Astrocyte of the cerebellum (primary cell): ENCODE measurements at places on chromosomes 2 and 18.

DNA sequence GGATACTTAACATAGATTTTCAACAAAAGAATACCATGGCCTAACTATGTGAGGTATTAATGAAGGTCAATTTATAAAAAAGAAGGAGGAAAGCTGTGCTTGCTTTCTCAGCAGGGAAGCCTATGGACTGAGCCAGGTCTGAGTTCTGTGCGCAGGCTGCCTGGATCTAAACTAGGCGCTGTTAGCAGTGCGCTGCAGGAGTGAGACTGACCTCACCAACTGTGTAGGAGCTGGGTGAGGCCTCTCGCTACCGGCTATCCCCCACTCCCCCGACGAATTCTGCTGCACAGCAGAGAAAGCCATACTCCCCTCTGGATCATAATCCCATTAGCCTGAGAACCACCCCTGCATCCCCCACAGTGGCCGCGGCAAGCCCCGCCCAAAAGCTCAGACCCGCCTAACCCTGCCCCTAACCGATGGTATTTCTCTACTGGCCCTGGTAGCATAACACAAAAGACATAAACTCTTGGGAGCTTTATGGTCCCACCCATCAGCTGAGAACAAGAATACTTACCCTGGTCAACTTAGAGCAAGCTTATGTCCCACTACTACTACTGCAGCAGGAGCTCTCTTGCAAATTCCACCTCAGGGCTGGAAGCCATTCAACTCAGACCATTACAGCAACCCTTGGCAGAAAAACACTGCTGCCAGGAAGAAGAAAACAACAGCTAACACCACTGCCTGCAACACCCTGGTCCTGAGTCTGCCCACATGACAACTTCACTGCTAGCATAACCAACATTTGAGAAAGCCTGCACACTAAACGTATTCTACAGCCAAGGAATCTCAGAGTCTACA, 28.0 kb downstream of the SULT1C2 start:
- DNase-seq, result no peak

- DNase-seq, result no peak
Observed at GRCh38 chr2:94956797-94957391, 68.6 kb upstream of the MAL start.

DNA sequence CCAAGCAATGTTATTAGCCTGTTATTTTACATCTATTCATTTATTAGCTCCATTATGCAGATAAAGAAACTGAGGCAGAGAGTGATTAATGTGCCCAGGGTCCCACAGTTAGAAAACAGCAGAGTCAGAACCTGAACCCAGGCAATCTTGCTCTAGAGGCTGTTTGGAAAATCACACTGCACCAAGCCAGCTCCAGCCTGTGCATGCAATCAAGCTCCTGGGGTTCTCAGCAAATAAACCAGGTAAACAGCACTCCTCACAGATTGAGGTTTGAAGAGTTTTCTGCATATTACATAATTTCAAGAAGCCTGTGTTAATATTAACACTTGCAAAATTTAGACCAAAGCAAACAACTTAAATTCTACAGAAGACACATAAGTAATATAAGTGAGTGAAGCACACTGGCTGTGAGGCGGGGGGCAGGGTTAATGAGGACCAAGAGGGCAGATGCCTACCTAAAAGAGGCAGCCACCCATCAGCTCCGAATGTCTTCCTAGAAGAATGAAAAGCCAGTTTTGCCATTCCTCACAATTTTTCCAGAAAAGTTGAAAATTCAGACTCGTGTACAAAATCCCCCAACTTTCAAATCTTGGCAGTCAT, 35.4 kb downstream of the CACNB4 start:
- DNase-seq, result no peak

- no peak for DNase-seq
Observed at GRCh38 chr2:69213201-69213600, 173.8 kb downstream of the GFPT1 start.

DNA sequence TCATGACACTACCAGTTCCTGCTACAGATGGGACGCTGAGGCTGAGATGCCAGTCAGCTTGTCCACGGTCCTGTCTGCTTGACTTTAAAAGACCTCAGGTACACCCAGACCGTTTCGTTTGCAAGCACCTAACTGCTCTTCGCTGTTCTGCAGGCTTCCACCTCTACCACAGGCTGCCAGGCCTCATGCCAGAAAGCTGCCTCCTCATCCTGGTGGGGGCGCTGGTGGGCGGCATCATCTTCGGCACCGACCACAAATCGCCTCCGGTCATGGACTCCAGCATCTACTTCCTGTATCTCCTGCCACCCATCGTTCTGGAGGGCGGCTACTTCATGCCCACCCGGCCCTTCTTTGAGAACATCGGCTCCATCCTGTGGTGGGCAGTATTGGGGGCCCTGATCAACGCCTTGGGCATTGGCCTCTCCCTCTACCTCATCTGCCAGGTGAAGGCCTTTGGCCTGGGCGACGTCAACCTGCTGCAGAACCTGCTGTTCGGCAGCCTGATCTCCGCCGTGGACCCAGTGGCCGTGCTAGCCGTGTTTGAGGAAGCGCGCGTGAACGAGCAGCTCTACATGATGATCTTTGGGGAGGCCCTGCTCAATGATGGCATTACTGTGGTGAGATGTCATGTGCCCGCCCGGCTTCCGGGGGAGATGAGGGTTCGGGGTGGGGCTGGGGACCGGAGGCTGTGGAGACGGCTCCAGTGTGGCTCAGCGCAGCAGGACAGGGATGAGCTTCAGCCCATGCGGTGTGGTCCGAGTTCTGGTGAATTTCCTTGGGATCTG, 5.9 kb downstream of the SLC9A4 start:
- DNase-seq, result no peak

DNA sequence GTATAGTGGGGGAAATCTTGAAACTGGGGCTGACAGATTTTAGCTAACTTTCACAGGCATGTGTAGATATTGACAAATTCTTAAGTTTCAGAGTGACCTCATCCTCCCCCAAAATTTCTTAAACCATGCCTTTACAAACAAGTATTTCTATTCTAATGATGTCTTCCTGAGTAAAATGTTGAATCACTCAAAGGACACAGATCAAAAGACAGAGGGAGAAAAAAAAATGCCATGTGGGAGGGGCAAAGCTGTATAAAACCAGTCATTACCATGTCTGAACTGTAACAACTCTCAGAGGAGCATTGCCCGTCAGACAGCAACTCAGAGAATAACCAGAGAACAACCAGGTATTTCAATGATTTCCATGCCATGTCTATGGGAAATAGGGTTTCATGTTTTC, at the start of gene SERPINB2:
Gene SERPINB2 (plus strand): TSS at position 282 of the 400 bp plus-strand sequence. CDS start 3,740 bp downstream, outside the sequence.
- DNase-seq, result no peak

DNA sequence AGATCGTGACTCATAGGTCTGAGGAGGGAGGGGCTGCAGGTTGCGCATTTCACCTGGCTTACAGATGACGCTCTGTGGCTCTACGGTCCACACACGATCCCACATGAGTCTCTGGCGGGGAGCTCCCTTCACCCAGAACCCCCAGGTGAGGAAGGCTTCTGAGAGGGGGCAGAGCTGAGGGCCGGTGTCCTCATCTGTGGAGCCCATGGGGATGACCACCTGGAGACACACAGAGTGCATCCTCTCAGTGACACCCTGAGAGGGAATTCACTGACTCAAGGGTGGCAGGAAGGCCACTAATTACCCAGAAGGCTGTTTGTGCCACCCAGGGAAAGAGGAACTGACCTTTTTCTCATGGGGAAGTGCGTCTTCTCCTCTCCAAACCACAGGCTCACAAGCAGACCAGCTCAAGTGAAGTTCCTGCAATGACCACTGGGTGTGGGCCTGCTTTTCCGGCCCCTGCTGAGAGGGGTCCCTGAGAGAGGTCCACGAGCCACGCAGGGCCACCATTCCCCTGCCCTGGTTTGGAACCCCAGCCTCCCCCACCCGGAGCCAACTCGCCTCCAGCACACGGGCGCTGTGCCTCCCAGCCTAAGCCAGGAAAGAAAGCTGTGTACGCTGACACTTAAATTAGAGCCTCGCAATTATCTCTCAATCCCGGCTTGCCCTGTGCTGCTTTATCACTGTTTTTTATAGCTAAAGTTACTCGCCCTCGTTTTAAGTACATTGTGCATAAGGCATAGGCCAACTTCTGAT, 114.1 kb downstream of the BCL11A start:
- no peak for DNase-seq

DNA sequence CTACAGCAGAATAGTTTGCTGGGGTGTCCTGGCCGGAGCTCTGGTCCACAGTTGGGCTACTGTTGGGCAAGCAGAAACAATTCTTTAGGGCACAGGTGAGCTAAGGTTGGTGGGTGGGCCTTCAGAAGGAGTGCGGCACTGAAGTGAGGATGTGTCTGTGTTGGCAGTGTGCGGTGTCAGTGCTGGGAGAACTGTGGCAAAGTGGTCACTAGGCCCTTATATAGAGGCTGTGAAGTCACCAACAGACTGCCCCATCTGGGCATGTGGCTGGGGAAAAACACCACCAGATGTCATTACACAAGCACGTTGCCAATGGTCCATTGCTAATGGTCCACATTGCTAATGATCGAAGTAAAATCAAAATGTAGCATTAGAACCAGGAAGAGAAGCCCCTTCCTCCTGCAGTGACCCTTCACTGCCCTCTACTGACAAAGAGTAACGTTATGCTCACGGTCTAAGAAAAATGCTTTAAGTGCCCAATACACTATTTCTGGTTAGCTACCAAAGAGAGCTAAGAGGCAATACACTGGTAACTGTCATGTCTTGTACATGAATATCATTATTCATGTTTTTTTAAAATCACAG, 21.3 kb downstream of the SCN1A start:
- DNase-seq, result no peak

DNA sequence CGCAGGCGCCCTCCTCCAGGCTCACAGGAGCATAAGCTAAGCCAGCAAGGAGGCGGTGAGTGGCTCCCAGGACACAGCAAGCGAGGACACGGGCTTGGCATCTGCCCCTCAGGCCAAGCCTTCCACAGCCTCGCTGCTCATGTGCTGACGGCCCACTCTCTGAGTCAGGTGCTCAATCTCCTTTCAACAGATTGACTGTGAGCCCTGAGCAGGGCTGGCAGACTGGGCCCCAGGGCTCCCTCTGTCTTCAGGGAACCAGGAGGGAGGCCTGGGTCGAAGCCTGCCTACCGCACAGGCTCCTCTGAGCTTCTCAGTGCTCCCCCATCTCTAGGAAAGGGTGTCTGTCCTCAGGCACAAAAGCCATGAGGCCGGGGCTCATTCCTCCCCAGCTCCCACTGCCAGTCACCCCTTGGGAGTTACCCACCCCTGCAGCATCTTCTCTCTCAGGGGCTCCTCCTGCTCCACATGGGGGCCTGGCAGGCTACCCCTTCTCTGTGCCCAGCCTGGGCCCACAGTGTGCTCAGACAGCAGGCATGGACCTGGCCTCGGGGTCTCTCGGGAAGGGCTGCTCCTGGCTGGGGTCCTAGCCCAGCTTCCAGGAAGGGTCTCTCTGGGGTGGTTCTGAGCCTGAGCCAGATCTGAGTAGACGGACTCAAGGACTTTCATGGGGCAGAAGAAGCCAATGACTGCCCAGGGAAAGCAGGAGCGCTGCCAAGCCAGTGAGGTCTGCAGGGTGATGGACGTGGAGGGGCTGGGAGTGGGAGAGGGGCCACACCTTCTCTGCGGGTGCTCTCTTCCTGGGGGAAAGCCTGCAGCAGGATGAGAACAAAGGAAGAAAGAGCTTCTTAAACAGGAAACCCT, 138.0 kb upstream of the GPC1 start:
- DNase-seq, result no peak

DNA sequence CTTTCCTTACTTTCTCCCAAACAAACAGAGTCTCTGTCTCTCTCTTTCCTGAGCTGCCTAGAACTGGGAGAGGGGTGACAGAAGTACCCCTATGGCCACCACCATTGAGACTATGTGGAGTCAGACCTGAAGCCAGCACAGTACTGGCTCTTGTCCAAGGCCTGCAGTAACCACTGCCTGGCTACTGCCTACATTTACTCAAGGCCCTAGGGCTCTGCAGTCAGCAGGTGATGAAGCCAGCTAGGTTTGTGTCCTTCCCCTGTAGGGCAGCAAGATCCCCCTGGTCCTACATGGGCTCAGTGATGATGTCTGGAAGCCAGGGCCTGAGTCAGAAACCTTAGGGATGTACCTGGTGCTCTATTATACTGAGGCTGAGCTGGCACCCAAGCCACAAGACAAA, 12.2 kb downstream of the MYO3B start:
- DNase-seq, result no peak

GRCh38 chr18:8516371-8517250, 92.6 kb upstream of the RAB12 start:
- DNase-seq, result no peak

DNA sequence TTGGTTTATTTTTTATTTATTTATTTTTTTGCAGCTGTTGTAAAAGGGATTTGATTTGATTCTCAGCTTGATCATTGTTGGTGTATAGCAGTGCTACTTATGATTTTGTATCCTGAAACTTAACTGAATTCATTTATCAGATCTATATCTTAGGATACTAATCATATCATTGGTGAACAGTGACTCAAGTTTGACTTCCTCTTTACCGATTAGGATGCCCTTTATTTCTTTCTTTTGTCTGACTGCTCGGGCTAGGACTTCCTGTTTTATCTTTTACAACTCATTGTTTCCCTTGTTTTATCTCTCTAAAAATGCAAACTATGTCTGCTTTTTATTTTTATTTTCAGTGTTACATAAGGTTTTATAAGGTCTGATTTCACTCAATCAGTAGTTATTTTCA, 23.6 kb downstream of the SP100 start:
- no peak for DNase-seq
